ENCODE measurements at places on chromosomes 5 and 9. TPM values are rescaled to one million over a fixed set of nuclear protein-coding genes. Genes with fewer than 3 reads are reported as not detected.

GRCh38 chr5:123665822-123666371 lies 153.9 kb downstream of the CSNK1G3 start:
- DNase-seq: no peak

DNA sequence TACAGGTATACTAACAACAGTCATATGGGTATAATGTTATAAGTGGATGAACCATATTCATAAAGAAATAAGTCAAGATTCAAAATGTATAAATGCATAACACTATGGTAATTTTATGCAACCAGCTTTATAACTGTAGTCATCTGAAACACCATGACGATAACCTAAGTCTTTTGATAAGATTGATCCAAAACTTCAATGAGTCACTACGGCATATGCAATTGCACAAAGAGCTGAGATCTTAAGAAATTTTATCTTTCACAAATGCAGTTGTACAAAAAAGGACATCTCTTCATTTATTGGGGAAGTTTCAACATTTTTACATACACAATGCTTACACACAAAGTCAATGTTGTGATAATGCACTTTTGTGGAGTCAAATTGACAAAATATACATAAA lies 20.3 kb downstream of the FAM81B start:
- DNase-seq: no peak

The RMRP gene
- total RNA-seq: 15,747 TPM

DNA sequence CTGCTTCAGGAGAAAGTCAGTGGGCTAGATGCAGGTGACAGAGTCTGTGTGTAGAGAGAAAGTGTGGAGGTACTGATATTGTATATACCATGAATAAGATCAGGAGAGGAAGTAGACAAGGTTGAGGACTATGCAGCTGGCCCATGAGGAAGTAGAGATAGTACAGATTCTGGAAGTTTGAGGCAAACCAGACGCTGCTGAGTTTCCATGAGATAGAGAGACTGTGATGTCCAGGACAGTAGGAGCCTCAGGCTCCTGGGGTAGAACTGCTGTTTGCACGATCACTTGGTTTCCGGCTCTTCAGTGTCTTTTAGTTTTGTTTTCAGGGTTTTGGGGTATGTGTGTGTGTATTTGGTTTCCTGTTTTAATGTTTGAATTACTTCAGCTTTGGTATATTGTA lies 13.6 kb downstream of the OTULINL start:
- DNase-seq: no peak

- no peak for DNase-seq
These were observed 268.0 kb downstream of the BNC2 start for GRCh38 chr9:16602494-16602893.
